Activated T-cell treated with anti-CD3 and anti-CD28 coated beads for 1 hour (primary cell): ENCODE measurements at places on chromosomes 3 and 15.

DNA sequence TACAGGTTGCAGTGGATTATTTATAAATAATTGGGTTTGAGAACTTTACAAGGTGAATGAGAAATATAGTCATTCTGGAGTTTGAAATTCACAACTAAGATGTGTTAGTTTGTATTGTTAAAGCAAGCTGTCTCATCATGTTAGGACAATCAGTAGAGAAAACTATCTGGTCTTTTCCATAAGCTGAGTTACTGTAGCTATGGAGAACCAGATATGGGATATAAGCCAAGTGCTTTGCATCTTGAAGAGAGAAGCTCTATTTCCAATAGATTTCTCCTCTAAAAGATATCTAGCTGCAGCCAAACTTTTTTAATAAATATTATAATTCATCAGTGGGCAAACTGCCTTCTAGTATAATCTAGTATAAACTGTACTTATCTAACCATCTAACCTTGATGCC lies 11.3 kb downstream of the P3H2 start:
- no peak for DNase-seq

DNA sequence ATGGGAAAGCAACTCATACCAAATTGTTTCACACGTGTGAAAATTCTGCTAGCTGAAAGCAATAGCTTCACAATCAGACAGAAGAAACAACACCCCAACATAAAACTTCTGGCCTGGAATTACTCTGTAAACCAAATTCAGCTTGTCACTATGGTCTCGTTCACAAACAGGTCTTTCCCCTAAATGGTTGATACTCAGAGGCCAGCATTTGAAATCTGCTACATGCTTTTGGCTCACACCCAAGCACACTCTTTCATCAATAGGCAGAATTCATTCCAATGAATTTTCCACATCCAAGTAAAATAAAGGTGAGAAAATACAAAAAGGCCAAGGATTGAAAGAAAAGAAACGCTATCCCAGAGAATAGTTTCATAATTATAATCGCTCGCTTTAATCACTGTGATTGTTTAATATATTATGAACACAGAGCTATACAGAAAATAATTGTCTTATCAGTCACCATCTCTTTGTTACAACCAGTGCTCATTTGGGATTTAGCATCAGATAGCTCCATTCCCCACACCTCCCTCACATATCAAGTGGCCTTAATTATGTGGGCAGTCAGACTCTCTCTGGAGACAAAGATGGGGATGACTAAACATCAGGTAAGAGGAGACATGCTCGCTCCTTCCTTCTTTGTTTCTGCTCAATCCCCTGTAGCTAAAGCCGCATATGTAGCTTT lies 503.8 kb upstream of the ARRDC4 start:
- no peak for DNase-seq

DNA sequence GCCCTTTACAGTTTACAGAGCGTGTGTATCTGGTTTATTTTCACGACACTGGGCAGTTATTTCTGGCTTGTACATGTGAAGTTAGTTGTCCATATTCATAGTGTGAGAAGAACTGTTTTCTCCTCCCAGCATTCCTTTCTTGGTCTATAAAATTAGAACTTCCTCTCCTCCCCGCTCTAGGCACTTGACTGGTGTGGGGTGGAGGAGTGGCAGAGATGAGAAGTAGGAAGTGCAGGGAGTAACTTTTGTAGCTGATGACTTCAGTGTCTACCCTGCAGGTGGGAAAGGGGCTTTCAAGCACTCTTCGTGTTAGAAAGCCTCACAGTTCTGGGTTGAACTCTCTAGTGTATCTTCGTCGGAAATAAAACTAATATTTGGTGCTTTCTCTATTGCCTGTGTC lies 13.4 kb downstream of the APOD start:
- DNase-seq: no peak

DNA sequence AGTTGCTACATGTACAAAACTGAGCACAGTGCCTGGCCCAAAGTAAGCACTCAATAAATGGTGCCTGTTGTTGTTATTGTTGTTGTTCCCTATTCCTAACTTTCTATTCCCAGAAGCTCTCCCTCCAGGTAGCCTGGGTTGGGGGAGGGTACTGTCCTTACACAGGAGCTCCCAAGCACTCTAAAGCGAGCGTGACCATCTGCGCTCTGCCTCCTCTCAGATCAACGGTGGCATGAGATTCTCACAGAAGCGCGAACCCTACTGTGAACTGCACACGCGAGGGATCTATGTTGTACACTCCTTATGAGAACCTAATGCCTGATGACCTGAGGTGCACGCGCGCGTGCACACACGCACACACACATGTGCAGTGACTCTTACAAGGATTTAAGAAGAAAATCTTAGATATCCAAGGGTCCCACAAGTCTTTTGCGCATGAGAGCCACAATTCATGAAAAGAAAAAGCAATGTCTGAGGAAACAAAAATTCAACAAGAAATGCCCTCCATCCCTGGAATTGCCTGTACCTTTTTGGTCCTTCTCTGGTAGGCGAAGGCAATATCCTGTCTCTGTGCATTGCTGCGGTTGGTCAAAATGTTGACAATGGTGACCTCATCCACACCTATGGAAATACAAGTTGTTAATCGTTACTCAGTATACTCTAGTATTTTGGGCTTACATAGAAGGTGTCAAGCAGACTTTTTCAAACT lies 33.7 kb downstream of the ANXA2 start:
- DNase-seq: no peak

DNA sequence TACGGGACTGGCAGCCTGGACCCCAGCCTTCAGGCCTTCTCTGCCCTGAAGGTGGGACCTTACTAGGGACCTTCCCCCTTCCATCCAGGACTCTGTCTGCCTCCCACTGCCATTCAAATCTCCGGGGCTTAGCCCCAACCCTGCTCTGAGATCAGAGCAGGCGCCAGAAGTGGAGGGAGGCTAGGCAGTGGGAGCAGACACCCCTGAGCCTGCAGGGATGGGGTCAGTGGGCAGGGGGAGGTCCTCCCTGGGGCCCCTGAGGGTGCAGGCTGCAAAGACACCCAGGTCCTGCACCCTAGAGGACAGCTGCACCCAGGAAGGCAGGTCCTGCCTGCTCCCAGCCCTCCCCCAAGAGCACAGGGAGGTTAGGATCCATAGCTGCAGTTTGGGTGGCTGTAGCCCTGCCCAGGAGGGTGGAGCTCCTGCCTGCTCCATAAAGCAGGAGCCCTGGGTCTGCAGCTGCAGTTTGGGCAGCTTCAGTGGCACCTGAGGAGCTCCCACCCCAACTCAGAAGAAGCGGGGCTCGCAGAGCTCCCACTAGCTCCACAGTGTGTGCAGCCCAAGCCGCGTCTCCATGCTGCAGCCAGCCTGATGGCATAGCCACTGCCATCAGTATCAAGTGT lies 8.1 kb upstream of the POC1A start:
- no peak for DNase-seq

- no peak for DNase-seq
These were observed 337.5 kb downstream of the GAP43 start for GRCh38 chr3:115960799-115961198.

DNA sequence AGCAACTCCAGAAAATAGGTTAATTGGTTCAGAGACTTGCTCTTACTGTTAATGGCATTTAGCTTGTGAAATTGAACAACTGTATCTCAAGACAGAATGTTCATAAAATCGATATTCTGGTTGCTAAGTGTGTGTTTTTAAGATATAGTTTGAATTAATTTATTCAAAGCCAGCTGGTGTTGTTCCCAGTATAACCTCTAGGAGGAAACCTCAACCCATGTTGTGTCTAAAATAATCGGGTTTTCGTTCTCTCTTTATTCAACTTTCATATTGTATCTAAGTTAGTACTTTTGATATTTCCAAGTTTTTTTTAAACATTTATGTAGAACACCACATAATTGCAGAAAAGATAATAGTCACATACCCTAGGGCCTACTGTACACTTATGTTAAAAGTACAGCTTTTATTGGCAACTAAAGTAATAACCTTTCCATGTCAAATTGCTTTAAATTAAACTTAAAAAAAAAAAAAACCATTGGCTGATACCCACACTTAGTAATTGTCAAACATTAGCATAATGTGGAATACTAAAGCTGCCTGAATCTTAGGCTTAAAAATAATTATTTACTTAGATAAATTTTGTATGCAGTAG lies 90.9 kb downstream of the SAMMSON start:
- no peak for DNase-seq

- DNase-seq: no peak
These were observed 6.9 kb downstream of the PLCH1 start for GRCh38 chr3:155737844-155738460.

GRCh38 chr15:95522533-95522932 lies 808.0 kb upstream of the NR2F2 start:
- DNase-seq: no peak

GRCh38 chr3:102485701-102486100 lies 50.9 kb downstream of the ZPLD1 start:
- DNase-seq: no peak

- DNase-seq: no peak
These were observed 263.4 kb upstream of the ST8SIA2 start for GRCh38 chr15:92130244-92130643.

DNA sequence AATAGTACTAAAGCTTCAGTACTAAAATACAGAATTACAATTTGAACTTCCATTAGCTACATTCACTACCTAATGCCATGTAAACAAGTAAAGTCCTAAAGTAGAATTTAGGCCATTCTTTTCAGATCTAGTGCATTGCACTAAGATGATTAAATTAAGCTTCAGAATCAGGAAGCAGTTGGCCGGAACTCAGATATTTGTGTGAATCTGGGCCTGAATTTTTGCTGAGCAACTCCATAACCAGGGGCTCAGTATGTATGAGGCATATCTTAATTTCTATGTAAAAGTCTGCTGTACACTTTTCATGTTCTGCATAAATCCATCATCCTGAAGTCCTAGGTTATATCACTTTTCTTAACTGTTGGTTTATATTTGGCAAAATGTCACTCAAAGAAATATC lies 246.4 kb downstream of the RBMS3 start:
- no peak for DNase-seq

DNA sequence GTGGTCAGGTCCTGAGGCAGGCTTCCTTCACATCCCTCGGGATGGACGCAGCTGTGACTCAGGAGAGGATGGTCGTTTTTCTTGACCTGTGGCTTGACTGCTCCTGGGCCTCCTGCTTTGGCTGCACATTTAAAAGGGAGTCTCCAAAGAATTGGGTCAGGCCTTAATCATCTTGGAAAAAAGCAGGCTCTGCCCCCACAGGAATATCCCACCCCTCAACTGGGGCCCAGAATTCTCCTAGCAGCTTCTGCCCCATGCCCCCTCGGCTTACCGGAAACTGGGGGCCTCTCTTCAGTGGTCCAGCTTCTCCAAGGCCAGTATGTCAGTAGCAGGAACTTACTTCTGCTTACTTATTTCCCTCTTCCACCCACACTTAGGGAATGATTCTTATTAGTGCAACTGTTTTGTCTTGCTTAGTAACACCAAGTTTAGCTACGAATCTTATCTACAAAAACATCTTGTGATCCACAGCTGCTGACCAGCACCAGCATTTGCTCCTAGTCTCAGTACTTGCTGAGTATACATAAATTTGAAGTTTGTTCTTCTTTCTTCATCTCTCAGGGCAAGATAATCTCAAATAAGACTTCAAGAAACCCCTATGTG lies 35.7 kb downstream of the ATG7 start:
- no peak for DNase-seq

- DNase-seq: no peak
These were observed 93.2 kb upstream of the ARHGEF3 start for GRCh38 chr3:56894881-56895431.

- no peak for DNase-seq
These were observed 44.4 kb downstream of the ITGA11 start for GRCh38 chr15:68387381-68388143.

GRCh38 chr3:23949784-23950183 lies 4.7 kb downstream of the NR1D2 start:
- DNase-seq: no peak

- DNase-seq: no peak
These were observed 15.4 kb downstream of the CCDC54 start for GRCh38 chr3:107392549-107393165.

DNA sequence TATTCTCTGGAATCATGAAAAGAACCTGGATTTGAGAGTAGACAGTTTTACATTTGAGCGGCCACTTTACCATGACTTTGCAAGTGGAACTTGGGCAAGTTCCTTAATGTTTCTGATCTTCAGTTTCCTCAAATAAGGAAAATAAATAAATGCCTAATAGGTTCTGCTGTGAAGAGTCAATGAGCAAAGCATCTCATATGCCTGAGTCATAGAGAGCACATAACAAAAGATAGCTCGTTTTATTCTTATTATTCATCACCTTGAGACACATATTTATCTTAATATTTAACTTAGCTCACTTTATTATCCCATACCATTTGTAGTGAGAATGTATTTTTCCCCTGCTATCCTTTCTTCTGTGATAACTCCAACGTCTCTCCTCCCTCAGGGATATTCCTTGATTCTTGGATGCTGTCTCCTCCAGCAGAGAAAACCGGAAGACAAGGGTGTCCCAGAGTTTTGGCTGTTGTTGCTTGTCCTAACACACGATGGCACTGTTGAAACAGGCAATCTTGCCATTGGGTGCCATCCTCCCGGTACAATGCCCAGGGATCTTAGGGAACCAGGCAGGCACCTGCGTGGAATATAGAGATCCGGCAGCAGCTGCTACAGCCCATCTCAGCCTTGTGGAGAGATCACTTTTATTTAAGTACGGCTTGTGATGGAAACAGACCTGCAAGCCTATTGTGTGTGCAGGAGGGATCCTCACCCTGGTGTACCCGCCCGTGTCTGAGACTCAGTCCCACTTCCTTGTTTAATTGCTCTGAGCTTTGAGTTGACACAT lies 33.3 kb upstream of the VPS33B start:
- DNase-seq: no peak

- DNase-seq: no peak
These were observed 31.7 kb downstream of the SPINK8 start for GRCh38 chr3:48301800-48302166.

GRCh38 chr3:154334973-154335420 lies 10.7 kb upstream of the DHX36 start:
- no peak for DNase-seq

GRCh38 chr3:140459462-140459861 lies 218.4 kb upstream of the TRIM42 start:
- no peak for DNase-seq

- DNase-seq: no peak
These were observed 67.6 kb downstream of the SLC6A11 start for GRCh38 chr3:10883478-10884234.
